ENCODE measurements at places on chromosomes 11 and 22.

- no peak for DNase-seq
Observed at GRCh38 chr22:38080850-38081635, 2.9 kb downstream of the SLC16A8 start.

DNA sequence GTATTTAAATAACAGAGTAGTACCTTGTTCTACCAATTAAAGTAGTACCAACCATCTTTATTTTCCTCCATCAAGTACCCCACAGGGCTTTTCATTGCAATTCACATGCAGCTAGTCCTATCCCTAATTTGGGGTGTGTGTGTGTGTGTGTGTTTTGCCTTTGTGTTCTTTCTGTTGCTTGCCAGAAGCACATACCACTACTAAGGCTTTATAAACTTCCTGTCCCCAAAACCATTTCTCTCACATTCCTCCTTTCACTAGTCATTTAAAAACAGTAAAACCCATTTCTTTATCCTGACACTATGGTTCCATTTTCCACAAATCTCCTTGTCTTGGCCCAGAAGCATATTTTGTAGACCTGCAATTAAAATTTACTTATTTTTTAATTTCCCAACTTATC is 54.6 kb downstream of the SLC36A4 start:
- no peak for DNase-seq

DNA sequence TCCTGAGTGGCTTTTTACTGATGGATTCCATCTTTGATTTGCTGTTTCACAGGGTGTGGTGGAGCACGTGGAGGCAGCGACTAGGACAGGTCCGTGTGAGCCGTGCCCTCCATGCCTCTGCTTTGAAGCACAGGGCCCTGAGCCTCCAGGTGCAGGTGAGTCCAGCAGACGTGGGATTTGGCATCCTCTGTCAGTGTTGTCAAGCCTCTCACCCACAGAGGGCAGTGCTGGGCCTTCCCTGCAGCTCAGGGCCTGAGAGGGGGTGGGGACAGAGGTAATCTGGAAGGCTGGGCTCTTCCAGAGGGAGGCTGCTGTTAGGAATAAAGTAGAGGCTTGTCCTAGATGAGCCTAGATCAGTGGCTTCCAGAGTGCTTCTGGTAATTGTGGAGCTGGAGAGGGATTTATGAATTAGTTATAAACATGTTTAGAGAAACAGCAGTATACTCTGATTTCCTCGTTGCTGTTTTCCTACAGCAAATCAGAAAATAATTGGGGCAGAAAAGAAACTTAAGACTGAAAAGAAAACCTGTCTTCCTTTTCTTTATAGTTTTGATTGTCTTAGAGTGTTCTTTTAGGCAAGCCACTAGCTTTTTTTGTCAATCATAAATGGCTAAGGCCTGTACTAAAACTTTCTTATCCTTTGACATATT is 65.0 kb downstream of the SFI1 start:
- peak; percentile 70 for DNase-seq

DNA sequence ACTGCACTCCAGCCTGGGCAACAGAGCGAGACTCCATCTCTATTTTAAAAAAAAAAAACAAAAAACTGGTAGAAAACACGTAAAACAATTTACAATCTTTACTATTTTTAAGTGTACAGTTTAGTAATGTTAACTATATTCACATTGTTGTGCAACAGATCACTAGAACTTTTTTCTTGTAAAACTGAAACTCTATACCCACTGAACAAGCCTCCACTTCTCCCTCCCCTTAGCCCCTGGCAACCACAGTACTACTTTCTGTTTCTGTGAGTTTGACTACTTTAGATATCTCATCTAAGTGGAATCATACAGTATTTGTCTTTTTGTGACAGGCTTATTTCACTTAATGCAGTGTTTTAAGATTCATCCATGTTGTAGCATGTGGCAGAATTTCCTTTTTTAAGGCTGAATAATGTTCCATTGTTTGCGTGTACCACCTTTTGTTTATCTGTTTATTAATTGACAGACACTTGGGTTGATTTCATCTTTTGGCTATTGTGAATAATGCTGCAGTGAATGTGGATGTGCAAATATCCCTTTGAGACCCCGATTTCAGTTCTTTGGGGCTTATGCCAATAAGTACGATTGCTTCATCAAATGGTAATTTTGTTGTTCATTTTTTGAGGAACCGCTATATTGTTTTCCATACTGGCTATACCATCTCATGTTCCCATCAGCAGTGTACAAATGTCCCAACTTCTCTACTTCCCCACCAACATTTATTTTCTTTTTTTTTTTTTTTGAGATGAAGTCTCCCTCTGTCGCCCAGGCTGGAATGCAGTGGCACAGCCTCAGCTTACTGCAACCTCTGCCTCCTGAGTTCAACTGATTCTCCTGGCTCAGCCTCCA is 11.0 kb downstream of the DDB2 start:
- no peak for DNase-seq

- DNase-seq = no peak
Observed at GRCh38 chr11:115182282-115182955, 321.8 kb downstream of the CADM1 start.

Data from mammary epithelial cell (primary cell).